ENCODE measurements at places on chromosomes 12 and 14.

DNA sequence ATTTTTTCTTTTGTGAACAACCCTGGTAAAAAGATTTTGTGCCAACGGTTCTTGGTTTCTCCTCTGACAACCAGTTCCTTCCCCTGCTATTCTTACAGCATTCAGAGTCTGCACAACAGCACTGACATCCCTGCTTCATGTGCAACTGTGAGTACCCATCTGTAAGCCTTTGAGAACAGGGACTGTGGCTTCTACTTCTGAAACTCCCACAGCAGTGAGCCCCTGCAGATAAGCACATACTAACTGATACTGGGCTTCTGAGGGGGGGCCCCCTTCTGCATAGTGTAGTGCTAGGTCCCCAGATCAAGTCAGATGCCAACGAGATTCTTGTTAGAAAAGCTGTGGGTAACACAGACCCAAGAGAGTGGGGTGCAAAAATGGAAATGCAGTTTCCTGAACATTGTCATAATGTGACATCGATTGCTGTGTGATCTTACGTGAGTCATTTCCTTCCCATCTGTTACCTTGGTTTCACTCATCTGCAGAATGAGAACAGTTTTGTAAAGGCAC lies 11.1 kb upstream of the NINJ2 start:
- DNase-seq = peak; percentile 52

GRCh38 chr14:88212691-88213090 lies 110.4 kb downstream of the KCNK10 start:
- DNase-seq = no peak

DNA sequence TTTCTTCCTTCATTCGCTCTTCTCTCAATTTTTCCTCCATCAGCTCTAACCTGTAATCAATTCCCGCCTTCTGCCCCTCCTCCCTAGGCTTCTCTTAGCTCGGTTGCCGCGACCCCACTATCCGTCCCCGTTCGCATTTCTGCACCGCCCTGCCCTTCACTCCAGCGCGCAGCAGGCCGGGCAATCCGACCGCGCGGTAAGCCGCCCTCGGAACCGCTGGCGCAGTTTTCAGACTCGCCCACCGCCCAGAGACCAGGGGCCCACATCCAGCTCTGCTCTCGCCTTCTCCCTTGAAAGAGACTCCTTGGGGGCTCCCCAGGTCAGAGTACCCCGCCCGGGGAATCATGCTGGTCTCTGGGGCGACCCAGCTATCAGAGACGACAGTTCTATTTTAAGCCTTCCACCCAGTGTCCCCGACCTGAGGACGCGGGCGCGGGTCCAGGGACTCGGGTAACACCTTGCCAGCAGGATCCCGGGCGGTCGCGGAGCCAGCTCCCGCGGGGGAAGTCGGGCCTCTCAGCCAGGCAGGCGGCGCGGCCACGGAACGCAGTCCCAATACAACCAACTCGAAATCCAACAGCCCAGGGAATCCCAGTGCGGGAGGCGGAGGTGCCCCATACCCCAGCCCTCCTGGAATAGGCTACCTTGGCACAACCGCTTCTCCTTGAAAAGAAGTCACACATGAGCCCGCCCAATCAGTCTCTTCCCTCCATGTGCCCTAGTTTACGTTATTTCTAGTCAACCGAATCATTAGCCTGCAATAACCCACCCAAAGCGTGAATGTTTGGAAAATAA lies 5.7 kb upstream of the SLC38A4 start:
- no peak for DNase-seq

DNA sequence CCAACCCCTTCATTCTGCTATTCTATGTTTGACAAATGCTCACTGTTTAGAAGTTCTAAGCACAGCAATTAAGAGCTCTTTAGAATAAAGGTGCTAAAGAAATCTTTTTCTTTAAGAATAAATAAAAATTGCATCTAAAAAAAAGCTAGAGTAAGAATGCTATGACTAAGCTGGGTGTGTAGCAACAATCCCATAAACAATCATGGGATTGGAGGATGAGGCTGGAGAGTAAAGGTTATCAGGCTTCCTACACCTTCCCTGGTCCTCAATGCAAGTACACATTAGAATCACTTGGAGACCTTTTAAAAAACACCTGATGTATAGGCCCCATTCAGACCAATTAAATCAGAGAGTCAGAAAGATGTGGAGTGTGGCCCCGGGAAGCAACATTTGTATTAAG lies 88.3 kb downstream of the CIT start:
- no peak for DNase-seq

- no peak for DNase-seq
These were observed 7.0 kb upstream of the KCNK13 start for GRCh38 chr14:90054803-90055202.

DNA sequence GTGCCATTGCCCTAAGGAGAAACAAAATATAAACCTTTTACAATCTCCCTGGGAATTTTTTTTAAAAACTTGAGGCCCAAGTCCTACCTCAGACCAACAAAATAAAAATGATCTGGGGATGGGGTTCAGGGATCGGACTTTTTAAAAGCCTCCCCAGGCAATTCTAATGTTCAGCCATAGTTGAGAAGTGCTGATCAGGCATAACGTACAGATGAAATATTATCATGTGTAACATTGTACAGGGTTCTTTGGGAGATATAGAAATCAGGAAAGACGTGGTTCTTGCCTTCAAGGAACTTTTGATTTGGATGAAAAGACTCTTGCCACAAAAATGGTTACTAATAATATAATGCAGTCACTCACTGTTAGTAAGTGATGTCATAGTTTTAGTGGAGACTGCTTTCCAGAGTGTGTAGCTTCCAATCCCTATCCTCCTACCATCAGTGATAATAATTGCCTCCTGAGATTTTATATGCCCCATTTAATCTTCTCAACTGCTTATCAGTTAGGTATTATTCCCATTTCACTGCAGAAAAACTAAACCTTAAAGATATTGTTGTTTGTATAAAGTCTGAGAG lies 135.6 kb downstream of the BRMS1L start:
- DNase-seq = no peak

GRCh38 chr12:98456041-98456440 lies 59.3 kb upstream of the TMPO start:
- no peak for DNase-seq

- DNase-seq = no peak
These were observed 468.9 kb upstream of the LRFN5 start for GRCh38 chr14:41137741-41138140.

DNA sequence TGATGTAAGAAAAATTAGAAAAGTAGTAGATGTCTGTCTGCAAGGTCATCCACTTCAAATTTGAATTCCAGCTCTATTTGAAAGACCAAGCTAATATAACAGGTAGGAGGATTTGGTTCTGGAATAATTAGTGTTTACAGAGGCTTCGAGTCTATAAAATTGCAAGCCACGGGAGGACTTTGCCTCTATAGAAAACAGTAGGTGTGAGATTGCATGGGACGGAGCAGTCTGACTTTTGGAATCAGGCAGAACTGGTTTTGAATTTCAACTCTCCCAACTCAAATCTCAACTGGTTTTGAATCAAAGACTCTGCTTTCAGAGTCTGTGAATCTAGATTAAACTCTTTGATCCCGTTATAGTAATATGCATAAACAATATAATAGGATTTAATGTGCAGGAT lies 82.4 kb downstream of the PIK3C2G start:
- no peak for DNase-seq

- DNase-seq = no peak
These were observed 723 bp downstream of the NFATC4 start for GRCh38 chr14:24368562-24369252.

DNA sequence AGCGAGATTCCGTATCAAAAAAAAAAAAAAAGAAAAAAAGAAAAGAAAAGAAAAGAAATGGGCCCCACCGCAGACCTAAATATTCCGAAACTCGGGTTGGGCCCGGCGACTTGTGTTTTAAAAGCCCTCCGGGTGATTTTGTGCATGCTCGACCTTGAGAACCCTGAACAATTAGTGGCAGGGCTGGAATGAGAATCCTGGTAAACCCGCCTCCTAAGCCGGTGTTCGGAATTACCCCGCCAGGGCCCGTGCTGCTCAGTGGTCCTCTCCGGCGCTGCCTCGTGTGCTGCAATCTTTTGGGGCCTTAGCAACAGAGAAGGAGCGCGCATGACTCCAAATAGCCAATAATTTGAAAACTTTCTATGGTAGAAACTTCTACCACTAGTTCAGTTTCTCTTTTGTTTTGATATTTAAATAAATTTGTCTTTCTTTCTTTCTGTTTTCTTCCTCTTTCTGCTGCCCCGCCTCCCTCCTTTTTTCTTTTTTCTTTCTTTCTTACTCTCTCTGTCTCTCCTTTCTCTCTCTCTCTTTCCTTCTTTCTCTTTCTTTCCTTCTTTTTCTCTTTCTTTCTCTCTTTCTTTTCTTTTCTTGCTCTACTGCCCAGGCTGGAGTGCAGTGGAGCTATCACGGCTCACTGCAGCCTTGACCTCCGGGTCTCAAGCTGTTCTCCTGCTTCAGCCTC lies 1.5 kb upstream of the GALNT6 start:
- no peak for DNase-seq

DNA sequence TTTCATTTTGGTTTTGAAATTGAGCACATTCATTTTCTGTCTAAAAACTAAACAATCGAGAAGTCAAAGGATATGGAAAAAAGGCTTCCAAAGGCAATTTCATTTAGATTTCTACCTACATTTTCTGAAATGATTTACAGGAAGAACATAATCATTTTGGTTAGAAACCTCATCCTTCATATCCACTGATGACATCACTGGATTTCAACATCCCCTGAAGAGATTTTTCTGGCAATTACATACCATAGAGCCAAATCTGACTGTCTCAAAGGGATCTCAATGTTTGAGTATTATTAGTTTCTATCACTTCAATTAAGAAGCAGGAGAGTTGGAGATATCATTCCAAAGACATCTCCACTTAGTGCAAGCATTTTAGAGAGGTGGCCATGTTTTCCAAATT lies 137.8 kb downstream of the TTC7B start:
- DNase-seq = no peak

DNA sequence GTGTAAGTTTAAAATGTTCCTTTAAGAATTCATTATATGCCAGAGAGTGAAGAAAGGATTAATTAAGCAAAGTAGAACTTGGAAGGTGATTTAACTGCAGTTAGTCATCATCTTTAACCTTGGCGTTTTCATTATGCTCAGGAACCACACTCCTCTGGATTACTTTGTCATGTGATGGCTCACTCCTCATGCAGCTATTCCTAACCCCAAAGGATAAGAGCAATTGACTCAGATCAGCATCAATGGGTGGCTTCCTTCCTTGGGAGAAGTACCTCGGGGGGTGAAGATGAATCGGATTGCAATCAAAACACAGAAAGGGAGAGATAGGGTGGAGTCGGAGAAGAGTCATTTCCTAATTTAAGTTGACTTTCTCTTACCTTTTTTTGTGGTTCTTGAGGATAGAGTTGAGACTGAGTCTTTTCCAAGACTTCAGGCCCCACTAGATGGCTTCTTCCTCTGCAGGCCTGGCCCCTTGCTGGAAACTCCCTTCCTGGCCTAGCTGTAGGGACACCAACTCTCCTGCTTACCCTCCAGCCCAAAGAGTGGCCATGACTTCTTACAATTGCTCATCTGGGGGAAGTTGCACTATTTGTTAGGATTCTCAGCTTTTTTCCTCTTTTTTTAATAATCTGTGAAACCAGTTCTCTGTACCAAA lies 238.6 kb upstream of the DDHD1 start:
- DNase-seq = no peak

- DNase-seq = no peak
These were observed 62.1 kb upstream of the PLEKHG7 start for GRCh38 chr12:92640691-92641090.

DNA sequence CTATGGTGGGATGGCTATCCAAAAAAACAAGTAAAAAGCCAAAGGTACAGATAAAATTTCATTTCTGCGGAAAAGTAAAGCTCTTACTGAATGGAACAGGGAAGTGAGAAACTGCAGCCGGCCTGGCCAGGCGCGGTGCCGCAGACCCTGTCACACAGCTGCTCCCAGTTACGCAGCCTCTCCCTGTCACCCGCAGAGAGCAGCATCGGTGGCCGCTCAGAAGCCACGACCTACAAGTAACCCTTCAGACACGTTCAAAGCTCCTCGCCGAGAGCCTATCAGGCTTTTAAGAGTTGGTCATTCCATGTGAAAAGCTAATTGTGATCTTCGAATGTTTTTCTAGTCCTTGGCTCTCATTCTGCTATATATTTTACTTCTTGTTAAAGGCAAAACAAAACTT lies 11.0 kb upstream of the ANKLE2 start:
- DNase-seq = no peak

- no peak for DNase-seq
These were observed 38.1 kb upstream of the PCED1B start for GRCh38 chr12:47041327-47041726.

- no peak for DNase-seq
These were observed 421.0 kb upstream of the PDE3A start for GRCh38 chr12:19947344-19947743.

DNA sequence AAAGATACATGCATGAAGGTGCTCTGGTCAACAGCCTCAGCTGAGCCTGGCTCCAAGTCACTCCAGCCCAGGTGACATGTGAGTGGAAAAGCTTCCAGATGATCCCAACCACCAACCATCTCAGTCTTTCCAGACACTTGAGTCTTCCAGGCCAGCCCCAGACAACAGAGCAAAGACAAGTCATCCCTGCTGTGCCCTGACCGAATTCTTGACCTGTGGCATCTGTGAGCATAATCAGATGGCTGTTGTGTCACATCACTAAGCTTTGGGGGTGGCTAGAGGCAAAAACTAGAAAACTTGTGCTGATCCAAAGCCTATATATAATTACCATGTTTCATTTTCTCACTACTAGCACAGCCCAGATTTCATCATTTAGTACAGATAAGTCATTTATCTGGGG lies 50.8 kb upstream of the ISM2 start:
- DNase-seq = no peak

GRCh38 chr14:21070610-21071224 lies 613 bp downstream of the ARHGEF40 start:
- DNase-seq = no peak

DNA sequence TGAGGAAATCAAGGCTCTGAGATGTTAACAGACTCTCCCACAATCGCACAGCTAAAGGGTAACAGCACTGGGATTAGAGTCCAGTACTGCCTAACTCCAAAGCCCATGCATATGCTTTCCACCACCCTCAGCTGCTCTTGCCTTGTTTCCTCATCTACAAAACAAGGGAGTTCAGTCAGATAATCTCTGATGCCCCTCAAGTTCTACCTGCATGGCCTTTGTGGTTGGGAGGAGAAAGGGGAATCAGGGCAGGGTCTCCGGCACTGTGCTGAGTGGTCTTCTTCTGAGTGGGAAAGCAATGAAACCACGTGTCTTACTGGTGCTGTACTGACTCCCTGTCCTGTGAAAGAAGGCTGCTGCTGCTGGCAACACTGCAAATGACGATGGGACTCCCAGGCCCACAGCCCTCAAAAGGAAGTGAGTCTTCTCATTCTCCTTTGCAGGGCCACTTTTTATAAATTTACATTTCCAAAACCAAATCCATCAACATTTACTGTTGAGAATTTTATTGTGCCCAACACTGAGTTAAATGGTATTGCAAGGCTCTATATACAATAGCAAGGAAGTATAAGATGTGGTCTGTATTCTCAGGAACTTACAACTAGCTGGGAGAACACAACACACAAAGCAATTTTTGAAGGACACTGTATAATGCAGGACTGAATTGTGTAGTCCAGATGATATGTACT lies 19.7 kb upstream of the DUSP16 start:
- DNase-seq = no peak
